ENCODE measurements at places on chromosomes 1 and 21.

GRCh38 chr1:101283443-101283842 lies 46.6 kb downstream of the S1PR1 start:
- no peak for DNase-seq

GRCh38 chr1:17002524-17002902 lies 9.2 kb downstream of the ATP13A2 start:
- no peak for DNase-seq

DNA sequence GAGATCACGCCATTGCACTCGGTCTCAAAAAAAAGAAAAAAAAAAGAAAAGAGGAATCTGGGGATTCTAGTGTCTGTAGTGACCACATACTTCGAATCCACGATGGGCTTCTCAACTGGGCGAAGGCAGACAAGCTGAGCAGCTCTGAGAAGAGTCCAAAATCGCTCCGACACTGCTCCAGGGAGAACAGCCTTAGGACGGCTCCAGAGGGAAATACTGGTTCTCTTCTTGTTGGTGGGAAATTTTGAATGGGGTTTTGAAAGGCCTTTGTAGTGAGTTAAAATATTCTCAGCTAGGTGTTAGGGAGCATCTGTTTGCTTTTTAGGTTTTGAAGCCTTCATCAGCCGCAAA lies 18.3 kb upstream of the HJV start:
- DNase-seq, result no peak

DNA sequence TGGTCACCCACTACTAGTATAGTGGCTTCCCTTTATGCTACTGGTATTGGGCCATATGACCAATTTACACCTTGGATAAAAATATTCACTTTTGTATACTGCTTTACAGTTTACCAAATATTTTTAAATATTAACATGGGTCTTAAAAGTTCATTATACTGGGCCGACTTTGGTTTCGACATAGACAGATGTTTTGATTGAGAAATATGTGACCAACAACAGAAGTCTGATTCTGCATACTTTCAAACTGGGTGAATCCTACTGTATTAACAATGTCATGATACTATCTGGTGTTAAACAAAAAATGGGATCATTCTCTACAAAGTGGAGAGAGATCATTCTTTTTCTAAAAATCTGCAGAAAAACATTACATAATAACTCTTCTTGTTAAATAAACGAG lies 134.8 kb downstream of the AKT3 start:
- DNase-seq, result no peak

GRCh38 chr1:198203434-198203833 lies 46.6 kb downstream of the NEK7 start:
- DNase-seq, result no peak

GRCh38 chr1:207115269-207115668 lies 11.2 kb downstream of the C4BPA start:
- no peak for DNase-seq

DNA sequence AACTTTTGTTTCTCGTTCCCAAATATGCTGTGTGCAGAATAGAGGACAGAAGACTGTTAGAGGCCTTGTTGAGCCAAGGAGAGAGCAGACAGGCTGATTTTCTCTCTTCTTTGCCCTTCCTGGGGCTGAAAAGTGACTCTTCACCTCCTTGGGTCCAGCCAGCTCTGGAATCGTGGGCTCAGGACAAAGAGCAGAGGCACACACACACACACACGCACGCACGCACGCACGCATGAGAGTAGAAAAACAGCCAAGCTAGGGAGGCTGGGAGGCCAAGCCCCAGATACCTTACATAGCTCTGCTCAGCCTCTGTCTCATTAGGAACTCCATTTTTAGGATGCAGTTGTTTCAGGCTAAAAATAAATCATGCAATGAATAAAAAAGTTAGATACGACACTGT lies at the start of gene CASQ2:
Gene CASQ2, minus strand, starts transcription at position 166 of the 400 bp plus-strand sequence. CDS start 173 bp downstream, outside the sequence.
- DNase-seq, result no peak

DNA sequence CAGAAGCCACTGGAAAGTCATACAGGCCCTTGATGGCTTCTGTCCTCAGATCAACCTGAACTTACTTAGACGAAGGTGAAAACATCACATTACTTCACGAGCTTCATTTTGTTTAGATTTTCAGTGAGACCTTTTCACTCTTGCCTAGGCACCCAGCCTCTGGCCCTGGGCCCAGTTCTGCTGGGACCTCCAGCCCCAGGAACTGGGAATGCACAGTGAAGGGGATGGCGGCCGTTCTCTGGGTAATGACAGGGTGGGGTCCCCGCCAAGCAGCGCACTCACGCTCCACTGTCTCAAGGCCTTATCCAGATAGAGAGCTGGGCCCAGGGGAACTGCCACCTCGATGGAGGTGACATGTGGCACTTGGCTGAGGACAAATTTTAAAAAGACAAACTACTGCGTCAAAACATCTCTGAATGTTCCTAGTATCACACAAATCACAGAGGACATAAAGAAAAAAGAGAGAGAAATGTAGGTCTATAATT lies 54.8 kb downstream of the NPHP4 start:
- no peak for DNase-seq

Measured in type B pancreatic cell (in vitro differentiated cells).